ENCODE measurements at places on chromosomes 3 and 15.
A peak's percentile ranks its signal among the peaks of the same experiment; 100 is the strongest.

- no peak for DNase-seq
These were observed 108.1 kb downstream of the PGPEP1L start for GRCh38 chr15:98899272-98900021.

DNA sequence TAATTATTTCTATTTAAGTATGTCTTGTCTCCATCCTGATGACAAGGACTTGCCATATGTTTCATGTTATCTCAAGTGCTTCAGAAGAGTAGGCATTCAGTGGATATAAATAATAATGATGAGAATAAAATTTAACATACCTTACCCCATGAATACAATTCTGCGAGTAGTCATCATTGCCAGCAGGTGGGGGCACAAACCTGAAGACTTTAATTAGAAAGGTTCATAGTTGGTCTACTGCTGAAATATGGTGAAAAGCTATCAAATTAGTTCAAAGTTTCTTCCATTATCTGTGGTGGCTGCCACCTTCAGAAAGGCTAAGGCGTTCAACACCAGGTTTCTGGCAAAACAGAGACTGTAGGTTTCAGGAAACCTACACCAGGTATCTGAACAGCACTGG, 100.9 kb downstream of the P3H2 start:
- no peak for DNase-seq

DNA sequence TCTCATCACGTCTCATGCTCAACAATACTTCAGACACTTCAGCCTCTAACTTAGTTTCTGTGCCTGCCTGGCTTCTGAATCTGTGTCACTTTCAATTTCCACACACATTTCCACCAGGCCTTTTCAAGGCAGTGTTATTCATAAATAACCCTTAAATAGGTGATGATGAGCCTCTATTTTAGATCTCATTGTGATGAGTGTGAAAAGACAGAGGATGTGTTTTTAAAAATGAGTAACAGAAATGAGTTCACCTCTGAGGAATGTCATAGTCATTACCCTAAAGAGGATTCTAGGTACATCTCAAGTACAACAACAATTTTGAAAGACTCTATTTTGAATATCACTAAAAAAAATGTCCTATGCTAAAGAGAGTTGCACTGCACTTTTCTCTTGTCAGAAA, 64.6 kb downstream of the STAC start:
- peak; percentile 69 for DNase-seq

GRCh38 chr3:160150525-160150924, 74.7 kb upstream of the C3orf80 start:
- no peak for DNase-seq

- DNase-seq, result no peak
These were observed 93.6 kb upstream of the NMNAT3 start for GRCh38 chr3:139771331-139771730.

DNA sequence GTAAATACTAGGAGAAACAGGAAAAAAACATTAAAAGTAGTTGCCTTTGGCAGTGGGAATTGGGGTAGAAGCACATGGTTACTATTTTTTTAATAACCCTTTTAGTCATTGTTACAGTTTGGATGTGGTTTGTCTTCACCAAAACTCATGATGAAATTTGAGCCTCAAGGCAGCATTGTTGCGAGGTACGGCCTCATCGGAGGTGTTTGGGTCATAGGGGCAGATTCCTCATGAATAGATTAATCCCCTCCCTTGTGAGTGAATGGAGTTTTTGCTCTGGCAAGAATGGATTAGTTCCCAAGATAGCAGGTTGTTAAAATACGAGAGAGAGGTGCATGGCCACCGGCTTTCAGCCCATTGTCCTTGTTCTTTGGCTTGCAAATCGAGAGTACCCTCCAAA, 92.6 kb downstream of the LEKR1 start:
- no peak for DNase-seq

DNA sequence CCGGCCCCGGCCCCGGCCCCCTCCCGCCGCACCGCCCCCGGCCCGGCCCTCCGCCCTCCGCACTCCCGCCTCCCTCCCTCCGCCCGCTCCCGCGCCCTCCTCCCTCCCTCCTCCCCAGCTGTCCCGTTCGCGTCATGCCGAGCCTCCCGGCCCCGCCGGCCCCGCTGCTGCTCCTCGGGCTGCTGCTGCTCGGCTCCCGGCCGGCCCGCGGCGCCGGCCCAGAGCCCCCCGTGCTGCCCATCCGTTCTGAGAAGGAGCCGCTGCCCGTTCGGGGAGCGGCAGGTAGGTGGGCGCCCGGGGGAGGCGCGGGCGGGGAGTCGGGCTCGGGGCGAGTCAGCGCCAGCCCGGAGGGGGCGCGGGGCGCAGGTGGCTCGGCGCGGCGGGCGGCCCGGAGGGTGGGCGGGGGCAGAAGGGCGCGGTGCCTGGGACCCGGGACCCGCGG, 352 bp downstream of the CHRD start:
- peak; percentile 44 for DNase-seq

Measured in epithelial cell of esophagus (primary cell).